ENCODE measurements at places on chromosomes 7 and 10.

GRCh38 chr7:144884896-144885295, 49.0 kb upstream of the TPK1 start:
- DNase-seq = no peak

- no peak for DNase-seq
Measured at GRCh38 chr10:67115972-67116371, 190.1 kb downstream of the LRRTM3 start.

GRCh38 chr10:80598084-80598798, 60.5 kb downstream of the SH2D4B start:
- no peak for DNase-seq

- no peak for DNase-seq
Measured at GRCh38 chr10:79463578-79464496, 18.4 kb upstream of the ZCCHC24 start.

DNA sequence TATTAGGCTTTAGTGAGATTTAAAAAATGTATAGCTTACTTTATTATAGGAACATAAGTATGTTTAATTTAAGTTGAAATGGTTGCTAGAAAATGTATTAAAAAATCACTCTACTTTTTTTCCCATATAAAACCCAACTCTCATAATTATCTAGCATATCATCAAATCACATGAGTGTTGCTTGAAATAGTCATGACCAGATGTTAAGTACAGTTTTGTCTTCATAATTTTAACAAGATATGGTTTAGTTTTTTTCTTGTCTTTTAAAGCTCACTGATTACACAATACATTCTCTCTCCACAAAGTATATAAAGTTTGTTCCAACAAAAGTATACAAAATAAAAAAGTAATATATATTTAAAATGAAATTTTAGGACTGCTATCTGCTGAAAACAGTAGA, 82.8 kb downstream of the HGF start:
- DNase-seq = no peak

DNA sequence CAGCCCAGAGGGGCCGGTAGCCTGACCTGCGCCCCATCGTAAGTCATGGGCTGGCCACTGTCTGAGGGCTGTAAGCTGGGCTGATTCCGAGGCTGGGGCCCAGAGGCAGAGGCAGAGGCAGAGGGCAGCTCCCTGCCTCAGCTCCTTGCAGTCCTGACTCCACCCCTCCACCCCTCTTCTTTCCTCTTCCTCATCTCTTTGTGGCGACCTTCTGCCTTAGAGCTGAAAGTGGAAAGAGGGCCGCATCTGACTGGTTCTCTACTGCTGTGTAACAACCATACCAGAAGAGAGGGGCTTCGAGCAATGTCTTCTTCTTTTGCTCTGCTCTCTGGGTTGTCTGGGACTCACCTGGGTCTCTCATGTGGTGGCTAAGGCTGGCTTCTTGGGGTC, 179.1 kb downstream of the RPS24 start:
- no peak for DNase-seq

DNA sequence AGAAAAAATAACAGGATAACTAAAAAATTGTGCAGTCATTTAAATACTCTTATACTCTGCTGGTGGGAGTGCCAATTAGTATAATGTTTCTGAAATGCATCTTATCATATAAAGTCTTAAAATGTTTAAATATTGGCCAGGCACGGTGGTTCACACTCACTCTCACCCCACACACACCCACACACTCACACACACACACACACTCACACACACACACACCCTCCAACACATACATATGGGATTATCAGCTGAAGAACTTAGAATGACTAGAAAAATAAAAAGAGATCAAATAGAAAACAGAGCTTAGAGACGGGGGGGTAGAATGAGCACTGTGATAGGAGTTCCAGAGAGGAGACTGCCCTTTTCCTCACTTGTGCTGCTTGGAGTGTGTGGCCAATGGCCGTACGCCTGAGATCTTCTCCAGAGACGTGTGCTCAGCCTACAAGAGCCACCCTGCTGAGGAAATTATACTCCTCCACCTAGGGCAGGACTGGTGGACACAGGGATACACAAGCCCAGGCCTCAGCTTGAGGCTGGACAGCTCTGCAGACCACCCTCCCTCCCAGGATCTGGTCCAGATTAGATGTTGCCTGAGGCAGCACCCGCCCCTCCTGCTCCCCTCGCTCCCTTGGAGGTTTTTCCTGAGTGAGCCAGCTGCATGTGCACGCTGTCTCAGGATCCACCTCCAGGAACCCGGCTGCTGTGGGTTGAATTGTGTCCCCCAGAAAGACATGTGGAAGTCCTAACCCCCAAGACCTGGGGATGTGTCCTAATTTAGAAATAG, 26.5 kb upstream of the PRKAG2 start:
- DNase-seq = no peak

DNA sequence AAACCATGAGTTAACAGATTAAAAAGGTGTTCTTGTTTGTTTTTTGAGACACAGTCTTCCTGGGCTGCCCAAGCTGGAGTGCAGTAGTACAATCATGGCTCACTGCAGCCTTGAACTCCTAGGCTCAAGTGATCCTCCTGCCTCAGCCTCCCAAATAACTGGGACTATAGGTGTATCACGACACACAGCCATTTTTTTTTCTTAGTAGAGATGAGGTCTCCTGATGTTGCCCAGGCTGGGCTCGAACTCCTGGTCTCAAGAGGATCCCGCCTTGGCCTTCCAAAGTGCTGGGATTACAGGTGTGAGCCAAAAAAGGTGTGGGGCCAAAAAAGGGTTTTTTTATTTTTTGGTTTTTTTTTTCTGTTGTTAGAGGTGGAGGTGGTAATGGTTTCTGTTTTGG, 29.3 kb downstream of the KMT2C start:
- DNase-seq = no peak

DNA sequence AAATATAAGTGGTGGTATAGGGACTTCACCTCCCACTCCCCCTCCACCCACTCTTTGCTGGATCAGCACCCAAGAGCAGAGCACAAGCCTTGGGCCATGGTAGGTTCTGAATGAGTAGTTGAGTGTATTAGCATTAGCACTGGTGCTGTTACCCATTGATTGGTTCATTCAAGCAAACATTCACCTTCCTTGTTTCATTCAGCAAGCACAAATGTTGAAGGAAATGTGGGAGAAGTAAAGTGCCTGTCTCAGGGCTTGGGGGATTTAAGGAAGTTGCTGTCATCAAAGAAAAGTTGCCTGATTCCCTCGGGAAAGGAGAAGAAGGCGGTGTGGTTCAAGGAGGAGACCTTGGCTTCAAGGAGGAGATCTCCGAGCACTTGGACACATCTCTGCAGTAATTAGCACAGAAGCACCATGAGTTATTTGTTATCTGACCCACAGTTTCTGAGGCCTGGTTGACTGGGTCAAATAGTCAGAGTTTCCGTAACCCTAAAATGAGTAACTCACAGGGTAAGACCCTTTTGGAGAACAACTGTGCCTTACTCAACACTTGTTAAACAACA, 17.3 kb downstream of the IL2RA start:
- DNase-seq = no peak

DNA sequence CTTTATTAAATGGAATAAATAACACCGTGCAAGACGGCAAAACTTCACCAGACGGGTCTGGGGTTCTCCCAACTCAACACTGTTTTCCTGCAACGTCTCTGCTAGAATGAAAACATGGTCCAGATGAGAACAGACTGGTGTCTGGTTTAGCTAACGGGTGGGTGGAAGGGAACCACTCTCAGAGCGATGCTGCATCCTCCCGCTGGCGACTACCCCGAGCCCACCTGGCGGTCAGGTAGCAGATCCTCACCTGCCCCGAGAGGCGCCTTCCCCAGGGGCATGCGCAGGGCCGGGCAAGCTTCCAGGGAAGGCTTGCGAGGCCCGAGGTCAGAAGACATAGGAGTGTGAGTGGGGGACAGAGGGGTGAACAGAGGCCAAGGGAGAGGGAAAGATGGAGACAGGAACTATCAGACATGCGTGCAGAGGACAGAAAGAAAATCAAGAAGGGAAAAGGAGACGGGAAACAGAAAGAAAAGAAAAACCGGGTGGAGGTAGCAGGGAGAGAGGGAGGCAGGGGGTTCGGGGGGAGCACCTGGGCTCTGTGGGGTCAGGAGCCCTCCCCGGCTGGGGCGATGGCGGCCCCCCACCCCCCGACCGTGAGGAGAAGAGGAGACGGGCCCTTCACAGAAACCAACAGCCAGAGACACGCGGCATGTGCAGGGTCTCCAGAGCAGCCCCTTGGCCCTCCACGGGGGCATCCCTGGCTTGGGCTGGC, 222.0 kb downstream of the MAD1L1 start:
- DNase-seq = no peak

DNA sequence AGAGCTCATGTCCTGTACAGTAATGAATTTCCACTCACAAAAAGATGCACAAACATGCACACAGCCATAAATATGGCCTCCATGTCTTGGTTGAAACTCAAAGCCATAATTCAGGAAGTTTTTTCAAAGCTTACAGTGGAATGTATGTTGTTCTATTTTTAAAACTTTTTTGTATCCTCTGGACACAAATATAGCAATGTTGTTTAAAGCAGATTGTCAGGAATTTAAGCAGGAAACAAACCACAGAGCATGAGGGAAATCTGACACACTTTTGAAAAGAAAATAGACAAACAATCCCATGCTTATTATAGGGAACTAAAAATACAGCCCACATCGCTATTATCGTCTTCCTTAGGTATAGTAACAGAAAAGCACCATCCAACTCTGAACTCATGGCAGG, 21.5 kb downstream of the LRRN3 start:
- no peak for DNase-seq

Data from AG09319 (cell line).